ENCODE measurements at places on chromosomes 12 and 14.
A peak's percentile ranks its signal among the peaks of the same experiment; 100 is the strongest.

- no peaks in the 10 kb centered on the region for H3K27me3 ChIP-seq
- no peaks in the 10 kb centered on the region for H3K36me3 ChIP-seq
- no peak for DNase-seq
- peaks cover 23% of the 10 kb centered on the region for H3K4me1 ChIP-seq
These were observed 109.2 kb downstream of the SCARB1 start for GRCh38 chr12:124754491-124754890.

GRCh38 chr12:57031138-57031725 lies 14.9 kb upstream of the TAC3 start:
- H3K4me3 ChIP-seq: no peak overlapping the region
- no peaks in the 10 kb centered on the region for H3K4me1 ChIP-seq
- no peaks in the 10 kb centered on the region for H3K36me3 ChIP-seq
- H3K27ac ChIP-seq: no peak overlapping the region

DNA sequence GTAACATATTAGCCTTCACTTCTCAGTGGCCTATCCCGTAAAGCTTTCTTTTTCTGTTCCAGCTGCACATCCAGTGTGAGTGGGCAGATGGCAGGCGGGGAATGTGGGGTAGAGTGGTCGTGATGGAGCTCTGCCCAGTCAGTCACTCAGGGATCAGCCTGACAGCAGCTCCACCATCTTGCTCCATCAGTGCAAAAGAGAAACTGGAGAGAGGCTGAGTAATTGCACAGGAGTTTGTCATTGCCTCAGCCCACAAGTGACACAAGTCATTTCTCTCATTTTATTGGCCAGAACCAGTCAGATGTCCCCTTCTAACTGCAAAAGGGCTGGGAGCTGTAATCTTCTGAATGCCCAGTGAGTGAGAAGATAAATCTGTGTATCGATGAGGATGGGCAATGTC lies 66.5 kb downstream of the ATP23 start:
- H3K36me3 ChIP-seq: no peaks in the 10 kb centered on the region
- no peak for DNase-seq
- H3K27me3 ChIP-seq: no peaks in the 10 kb centered on the region
- no peaks in the 10 kb centered on the region for H3K4me1 ChIP-seq
- H3K4me3 ChIP-seq: no peak overlapping the region
- no peak overlapping the region for H3K27ac ChIP-seq

DNA sequence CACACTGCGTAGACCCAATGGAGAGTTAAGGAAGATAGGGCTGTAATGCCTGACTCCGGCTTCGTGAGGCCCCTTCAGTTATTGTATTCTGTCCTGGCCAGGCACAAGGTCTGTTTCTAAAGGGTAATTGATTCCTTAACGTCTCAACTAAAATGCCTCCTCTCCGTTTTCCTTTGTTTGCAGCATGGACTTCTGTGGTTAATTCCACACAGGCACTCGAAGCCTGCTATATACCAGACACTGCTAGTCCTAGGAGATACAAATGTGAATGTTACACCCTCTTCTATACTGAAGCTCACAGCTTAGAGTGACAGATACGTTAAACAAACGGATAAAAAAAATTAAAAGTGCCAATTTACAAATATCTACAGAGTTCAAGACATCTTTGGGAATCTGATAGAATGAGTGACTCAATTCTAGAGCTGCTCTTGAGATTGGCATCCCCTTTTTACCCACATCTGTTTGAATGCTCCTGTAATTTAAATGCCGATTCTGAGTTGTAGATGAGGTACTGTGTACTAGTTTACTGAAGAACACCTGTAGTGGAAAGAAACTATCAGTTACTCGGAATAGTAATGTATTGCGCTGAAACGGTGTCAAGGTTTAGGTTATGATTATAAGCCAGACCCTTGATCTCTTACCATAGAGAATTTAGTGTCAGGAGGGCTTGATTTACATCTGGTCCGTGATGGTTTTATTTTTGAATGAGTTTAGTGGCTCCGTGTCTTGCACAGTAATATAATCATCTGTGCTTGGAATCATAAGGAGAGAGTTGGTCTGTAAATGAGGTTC lies 784 bp downstream of the PSMA6 start:
- H3K4me3 ChIP-seq: peak overlapping the region; percentile 73
- H3K27ac ChIP-seq: peak overlapping the region; percentile 90
- H3K36me3 ChIP-seq: no peaks in the 10 kb centered on the region
- H3K4me1 ChIP-seq: peaks cover 35% of the 10 kb centered on the region
- DNase-seq: no peak

DNA sequence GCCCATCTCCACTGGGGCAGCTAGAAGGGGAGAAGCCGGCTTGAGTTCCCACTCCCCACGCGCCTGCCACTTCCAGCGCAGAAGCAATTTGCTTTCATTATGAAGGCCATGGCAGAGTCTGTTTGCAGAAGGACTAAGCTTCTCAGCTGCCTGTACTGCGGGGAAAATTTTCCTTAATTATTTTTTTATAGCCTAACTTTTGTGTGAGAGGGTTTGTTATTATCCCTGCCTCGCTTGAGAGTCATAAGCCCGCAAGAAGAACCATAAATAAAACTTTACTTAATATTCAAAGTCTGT lies 56.0 kb upstream of the DLK1 start:
- peaks cover 40% of the 10 kb centered on the region for H3K27me3 ChIP-seq
- no peaks in the 10 kb centered on the region for H3K4me1 ChIP-seq
- no peak overlapping the region for H3K4me3 ChIP-seq

GRCh38 chr14:88272390-88273269 lies 50.4 kb downstream of the KCNK10 start:
- no peaks in the 10 kb centered on the region for H3K36me3 ChIP-seq
- no peak overlapping the region for H3K27ac ChIP-seq
- H3K27me3 ChIP-seq: no peaks in the 10 kb centered on the region
- DNase-seq: no peak

DNA sequence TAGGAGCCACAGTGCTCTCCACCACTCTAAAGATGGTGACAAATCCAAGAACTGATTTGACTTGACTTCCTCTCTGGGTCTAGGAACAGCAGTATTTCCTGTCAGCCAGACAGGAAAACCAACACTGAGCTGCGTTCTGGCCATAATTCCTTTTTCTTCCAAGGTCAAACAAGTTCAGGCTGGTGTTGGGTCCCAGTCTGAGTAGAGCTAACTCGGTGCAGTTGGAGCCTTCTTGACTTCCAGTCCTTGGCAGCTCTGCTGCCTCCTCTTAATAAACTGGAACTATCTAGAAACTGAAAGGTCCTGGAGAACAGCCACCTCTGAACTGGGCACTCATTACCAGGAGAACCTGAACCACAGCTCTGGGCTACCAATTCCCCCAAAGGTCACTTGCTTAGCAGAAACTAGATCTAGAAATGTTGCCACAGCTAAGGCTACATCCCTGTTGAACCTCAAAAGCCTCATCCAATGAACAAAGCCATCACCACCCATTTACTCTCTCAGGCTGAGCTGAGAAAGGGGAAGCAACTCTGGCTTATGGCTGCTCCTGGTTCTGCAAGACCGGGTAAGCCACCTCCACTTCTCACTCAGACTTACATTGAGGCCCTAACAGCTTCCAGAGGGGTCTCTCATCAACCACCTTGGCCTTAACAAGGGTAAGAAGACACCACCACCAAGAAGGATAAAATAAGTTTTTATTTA lies 27.7 kb downstream of the MAX start:
- peaks cover 10% of the 10 kb centered on the region for H3K36me3 ChIP-seq
- no peak overlapping the region for H3K4me3 ChIP-seq
- peak overlapping the region; percentile 77 for H3K27ac ChIP-seq
- peaks cover 76% of the 10 kb centered on the region for H3K4me1 ChIP-seq
- H3K27me3 ChIP-seq: no peaks in the 10 kb centered on the region

GRCh38 chr14:71905860-71906259 lies 26.4 kb upstream of the RGS6 start:
- peak overlapping the region; percentile 27 for H3K27ac ChIP-seq
- H3K4me1 ChIP-seq: peaks cover 18% of the 10 kb centered on the region
- H3K36me3 ChIP-seq: no peaks in the 10 kb centered on the region
- DNase-seq: no peak

DNA sequence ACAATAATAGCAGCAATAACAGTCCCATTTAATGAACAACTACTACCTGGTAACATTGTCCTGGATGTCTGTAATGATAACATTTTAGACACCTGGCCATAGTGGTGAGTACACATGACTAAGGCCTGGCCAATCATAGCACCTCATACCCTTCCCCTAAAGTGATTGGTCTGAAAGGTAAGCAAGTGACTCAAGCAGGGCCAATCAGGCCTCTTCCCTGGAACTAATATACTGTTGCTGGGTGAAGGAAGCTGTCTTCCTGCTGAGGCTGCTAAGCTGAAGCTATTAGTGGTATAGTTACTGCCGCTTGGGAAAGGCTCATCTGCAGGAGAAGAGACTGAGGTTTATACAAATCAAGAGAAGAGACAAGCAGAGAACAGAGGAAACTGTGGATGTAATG lies 18.7 kb upstream of the NOS1 start:
- DNase-seq: no peak
- no peak overlapping the region for H3K27ac ChIP-seq
- no peaks in the 10 kb centered on the region for H3K36me3 ChIP-seq
- H3K4me3 ChIP-seq: no peak overlapping the region

DNA sequence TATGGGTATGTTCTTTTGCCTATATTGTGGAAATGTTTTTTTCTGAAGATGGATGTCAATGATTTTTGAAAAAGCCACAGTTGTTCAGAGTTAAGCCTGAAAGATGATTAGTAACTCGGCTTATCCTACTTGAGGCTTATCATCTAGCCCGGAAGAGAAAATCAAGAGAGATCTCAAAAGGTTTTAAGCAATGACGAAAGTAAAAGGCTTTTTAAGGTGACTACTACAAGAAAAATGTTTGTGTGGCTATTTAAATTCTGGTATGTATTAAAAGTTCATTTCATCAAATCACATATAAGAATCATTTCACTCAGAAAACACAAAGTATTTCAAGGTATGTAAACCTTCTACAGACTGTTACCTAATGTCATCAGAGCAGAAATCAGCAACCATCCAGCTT lies 40.2 kb downstream of the HEATR5A start:
- H3K27ac ChIP-seq: no peak overlapping the region
- no peak for DNase-seq
- peaks cover 99% of the 10 kb centered on the region for H3K36me3 ChIP-seq

DNA sequence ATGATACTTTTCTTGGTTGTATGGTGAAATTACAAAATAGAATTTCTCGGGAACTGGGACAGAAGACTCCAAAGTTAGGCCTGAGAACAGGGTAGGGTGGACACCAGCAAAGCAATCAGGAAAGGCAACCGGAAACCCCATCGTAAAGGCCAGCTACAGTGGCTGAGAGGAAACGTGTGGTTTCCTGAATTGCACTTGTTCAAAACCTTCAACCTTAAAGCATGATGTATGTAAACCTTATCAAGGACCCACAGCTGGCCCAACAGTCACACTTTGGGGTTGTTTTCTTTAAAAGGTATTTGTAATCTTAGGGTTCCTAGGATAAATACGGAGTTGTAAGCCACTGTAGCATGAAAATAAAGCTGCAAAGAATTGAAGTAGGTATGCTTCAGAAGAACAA lies 2.2 kb upstream of the PTGDR start:
- no peaks in the 10 kb centered on the region for H3K36me3 ChIP-seq
- no peak overlapping the region for H3K4me3 ChIP-seq
- DNase-seq: no peak
- H3K27ac ChIP-seq: no peak overlapping the region

DNA sequence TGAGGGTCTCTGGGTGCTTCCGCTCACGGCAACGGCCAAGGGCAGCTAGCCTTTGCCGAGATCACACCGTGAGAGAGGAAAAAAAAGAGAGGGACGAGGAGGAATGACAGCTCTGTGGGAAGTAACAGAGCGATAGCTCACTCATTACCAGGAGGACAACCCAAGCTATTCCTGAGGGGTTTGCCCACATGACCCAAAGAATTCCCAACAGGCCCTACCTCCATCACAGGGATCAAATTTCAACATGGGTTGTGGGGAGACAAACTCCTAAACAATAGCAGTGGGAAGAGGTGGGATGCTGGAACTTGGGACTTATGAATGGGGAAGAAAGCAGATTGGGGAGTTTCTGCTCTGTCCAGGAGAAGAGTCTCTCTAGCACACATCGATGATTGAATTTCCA lies 180.6 kb downstream of the LRRK2 start:
- no peaks in the 10 kb centered on the region for H3K4me1 ChIP-seq
- DNase-seq: no peak
- no peak overlapping the region for H3K4me3 ChIP-seq
- no peak overlapping the region for H3K27ac ChIP-seq
- H3K27me3 ChIP-seq: no peaks in the 10 kb centered on the region

- no peaks in the 10 kb centered on the region for H3K27me3 ChIP-seq
- peak overlapping the region; percentile 93 for H3K4me3 ChIP-seq
- no peaks in the 10 kb centered on the region for H3K36me3 ChIP-seq
- peaks cover 29% of the 10 kb centered on the region for H3K4me1 ChIP-seq
- DNase-seq: no peak
These were observed 767 bp upstream of the CRY1 start for GRCh38 chr12:107094183-107094448.

- peaks cover 12% of the 10 kb centered on the region for H3K4me1 ChIP-seq
- H3K36me3 ChIP-seq: peaks cover 29% of the 10 kb centered on the region
- no peaks in the 10 kb centered on the region for H3K27me3 ChIP-seq
- no peak overlapping the region for H3K27ac ChIP-seq
- DNase-seq: no peak
These were observed 184.0 kb downstream of the ITPR2 start for GRCh38 chr12:26648999-26649398.

GRCh38 chr14:89440986-89441909 lies 24.2 kb upstream of the FOXN3 start:
- H3K27me3 ChIP-seq: no peaks in the 10 kb centered on the region
- H3K36me3 ChIP-seq: no peaks in the 10 kb centered on the region
- DNase-seq: no peak
- H3K4me3 ChIP-seq: no peak overlapping the region

DNA sequence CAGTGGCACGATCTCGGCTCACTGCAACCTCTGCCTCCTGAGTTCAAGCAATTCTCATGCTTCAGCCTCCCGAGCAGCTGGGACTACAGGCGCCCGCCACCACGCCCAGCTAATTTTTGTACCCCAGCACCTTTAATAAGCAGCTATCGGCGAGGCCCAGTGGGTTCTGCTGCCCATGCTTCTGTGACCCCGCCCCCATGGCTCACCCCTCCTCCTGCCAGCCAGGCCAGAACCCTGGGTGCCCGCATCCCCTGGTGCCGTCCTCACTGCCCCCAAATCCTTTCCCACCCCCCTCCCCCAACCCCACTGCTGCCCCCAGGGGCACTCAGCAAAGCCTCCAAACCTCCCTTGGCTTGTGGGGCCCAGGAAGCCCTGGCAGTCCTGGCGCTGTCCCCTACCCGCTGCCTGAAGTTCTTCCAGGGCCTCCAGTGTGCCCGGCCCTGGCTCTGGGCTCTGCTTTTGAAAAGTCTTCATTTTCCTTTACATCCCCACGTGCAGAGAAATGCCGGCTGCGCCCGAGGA lies 14.5 kb downstream of the BAG5 start:
- no peaks in the 10 kb centered on the region for H3K36me3 ChIP-seq
- H3K27ac ChIP-seq: no peak overlapping the region
- H3K4me3 ChIP-seq: no peak overlapping the region
- no peaks in the 10 kb centered on the region for H3K27me3 ChIP-seq
- H3K4me1 ChIP-seq: peaks cover 61% of the 10 kb centered on the region

GRCh38 chr12:95796982-95797289 lies 6.4 kb upstream of the NTN4 start:
- no peaks in the 10 kb centered on the region for H3K36me3 ChIP-seq
- no peaks in the 10 kb centered on the region for H3K27me3 ChIP-seq
- DNase-seq: no peak
- no peak overlapping the region for H3K27ac ChIP-seq
- no peaks in the 10 kb centered on the region for H3K4me1 ChIP-seq

Data from heart right ventricle (tissue), 16 donors.